ENCODE measurements at places on chromosomes 5 and 9. TPM values are rescaled to one million over a fixed set of nuclear protein-coding genes. Genes with fewer than 3 reads are reported as not detected.

- H3K27me3 ChIP-seq: peaks cover 2% of the 10 kb centered on the region
- H3K36me3 ChIP-seq: no peaks in the 10 kb centered on the region
- DNase-seq: no peak
- no peak overlapping the region for H3K27ac ChIP-seq
- no peaks in the 10 kb centered on the region for H3K4me1 ChIP-seq
Measured at GRCh38 chr9:72751541-72751940, 201.3 kb downstream of the ALDH1A1 start.

- H3K4me3 ChIP-seq: no peak overlapping the region
- H3K4me1 ChIP-seq: no peaks in the 10 kb centered on the region
- H3K36me3 ChIP-seq: peaks cover 8% of the 10 kb centered on the region
- no peak for DNase-seq
- H3K27ac ChIP-seq: no peak overlapping the region
- peaks cover 9% of the 10 kb centered on the region for H3K27me3 ChIP-seq
Measured at GRCh38 chr9:135667463-135668001, 4.4 kb downstream of the LCN9 start.

The HTR4 gene
- not detected for total RNA-seq

GRCh38 chr9:121529237-121529987 lies 29.8 kb upstream of the GGTA1 start:
- peaks cover 2% of the 10 kb centered on the region for H3K27me3 ChIP-seq
- no peaks in the 10 kb centered on the region for H3K36me3 ChIP-seq
- no peak overlapping the region for H3K4me3 ChIP-seq
- DNase-seq: no peak
- H3K27ac ChIP-seq: no peak overlapping the region
- H3K4me1 ChIP-seq: no peaks in the 10 kb centered on the region

The NTNG2 gene
- total RNA-seq: 0.38 TPM

DNA sequence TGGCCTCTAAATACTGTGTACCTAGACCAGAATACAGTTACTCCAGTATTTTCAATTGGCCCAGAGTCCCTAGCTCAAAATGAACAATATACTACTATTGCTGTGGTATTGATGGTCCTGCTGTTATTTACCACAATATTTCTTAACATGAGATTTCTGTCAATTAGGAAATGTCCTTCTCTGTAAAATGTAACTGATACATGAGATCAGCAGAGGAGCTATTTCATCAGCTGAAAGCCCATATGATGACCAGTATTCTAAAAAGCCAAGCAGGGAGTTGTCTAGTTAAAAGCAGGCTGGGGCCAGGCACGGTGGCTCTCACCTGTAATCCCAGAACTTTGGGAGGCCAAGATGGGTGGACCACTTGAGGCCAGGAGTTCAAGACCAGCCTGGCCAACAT lies 187.7 kb upstream of the PTGER4 start:
- no peaks in the 10 kb centered on the region for H3K4me1 ChIP-seq
- no peak overlapping the region for H3K27ac ChIP-seq
- H3K4me3 ChIP-seq: no peak overlapping the region

GRCh38 chr5:89343666-89344065 lies 460.7 kb upstream of the MEF2C start:
- H3K27me3 ChIP-seq: no peaks in the 10 kb centered on the region
- no peak overlapping the region for H3K27ac ChIP-seq
- H3K36me3 ChIP-seq: no peaks in the 10 kb centered on the region
- DNase-seq: no peak

The CDH10 gene
- 15.8 TPM for total RNA-seq

DNA sequence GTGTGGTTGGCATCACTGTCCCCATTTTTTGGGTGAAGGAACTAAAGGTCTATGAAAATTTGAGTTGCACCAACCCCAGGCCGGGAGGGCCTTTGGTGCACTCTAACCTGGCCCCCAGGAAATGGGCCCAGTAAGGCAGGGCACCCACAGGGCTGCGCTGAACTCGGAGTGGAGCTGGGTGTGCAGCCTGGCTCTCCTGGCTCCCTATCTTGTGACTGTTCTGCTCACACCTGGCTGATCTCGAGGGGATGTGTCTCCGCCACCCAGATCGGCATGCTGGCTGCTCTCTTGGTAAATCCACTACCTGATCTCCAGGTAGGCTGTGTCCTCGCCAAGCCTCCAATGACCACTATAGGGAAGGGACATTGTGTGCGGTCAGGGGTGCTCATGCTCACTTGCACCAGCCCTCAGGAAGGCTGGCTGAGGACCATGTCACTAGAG lies 259.8 kb downstream of the NSG2 start:
- no peaks in the 10 kb centered on the region for H3K4me1 ChIP-seq
- no peak for DNase-seq

- peaks cover 29% of the 10 kb centered on the region for H3K4me1 ChIP-seq
- H3K27ac ChIP-seq: peak within 1 kb of the TSS; percentile 91
- peaks cover 9% of the 10 kb centered on the region for H3K36me3 ChIP-seq
- H3K27me3 ChIP-seq: peaks cover 20% of the 10 kb centered on the region
- peak; percentile 99 for DNase-seq
- H3K4me3 ChIP-seq: peak within 1 kb of the TSS; percentile 99
Measured at GRCh38 chr5:116574367-116575325, at the start of gene SEMA6A. Gene SEMA6A (minus strand): TSS chr5:116574823. CDS start chr5:116504944, 69,879 bp downstream.

DNA sequence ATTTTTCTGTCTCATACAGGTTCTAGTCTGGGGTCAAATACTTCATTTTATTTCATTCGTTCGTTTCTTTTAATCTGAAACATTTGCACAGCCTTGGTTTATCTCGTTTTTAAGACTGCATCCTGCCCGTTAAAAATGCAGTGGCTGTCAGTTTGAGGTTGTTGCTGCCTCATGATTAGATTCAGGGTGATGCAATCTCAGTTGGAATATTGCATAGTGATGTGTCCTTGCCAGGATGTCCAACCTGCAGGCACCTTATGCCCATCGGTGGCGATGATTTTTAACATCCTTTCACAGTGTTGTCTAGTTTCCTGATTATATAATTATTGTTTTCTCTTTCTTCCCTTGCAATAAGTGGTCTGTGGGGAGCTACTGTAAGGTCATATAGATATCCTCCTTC lies 45.1 kb downstream of the SH3GL2 start:
- DNase-seq: no peak
- no peak overlapping the region for H3K4me3 ChIP-seq
- H3K4me1 ChIP-seq: peaks cover 12% of the 10 kb centered on the region
- peaks cover 4% of the 10 kb centered on the region for H3K27me3 ChIP-seq
- no peaks in the 10 kb centered on the region for H3K36me3 ChIP-seq
- H3K27ac ChIP-seq: no peak overlapping the region

DNA sequence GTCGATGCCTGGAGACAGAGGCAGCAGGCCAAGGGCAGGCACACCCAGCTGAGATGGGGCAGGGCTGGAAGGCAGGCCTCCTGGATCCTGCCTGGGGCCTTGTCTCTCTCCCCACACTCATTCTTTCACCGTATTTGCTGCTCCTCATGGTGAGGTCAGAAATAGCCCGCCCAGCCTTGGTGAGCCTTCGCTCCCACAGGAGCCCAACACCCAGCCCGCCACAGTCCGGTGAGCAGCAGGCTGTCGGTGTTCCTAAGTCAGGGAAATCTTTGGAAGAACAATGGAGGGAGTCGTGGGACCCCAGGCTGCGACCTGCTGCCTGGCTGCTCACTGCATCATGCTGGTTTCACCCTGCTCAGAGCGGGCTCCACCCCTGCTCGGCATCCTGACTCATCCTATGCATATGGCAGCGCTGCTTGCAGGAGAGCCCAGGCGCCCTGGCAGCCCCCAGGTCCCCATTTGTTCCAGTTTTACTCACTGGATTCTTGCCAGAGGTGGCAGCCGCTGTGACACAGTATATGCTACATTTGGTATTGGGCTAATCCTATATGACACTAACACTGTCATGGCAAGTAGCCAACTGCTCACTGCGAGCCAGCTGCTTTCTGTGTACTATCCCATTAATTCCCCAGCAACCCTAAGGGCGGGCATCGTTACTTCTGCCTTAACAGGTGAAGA lies 53.2 kb upstream of the NCS1 start:
- no peak overlapping the region for H3K27ac ChIP-seq
- peaks cover 4% of the 10 kb centered on the region for H3K27me3 ChIP-seq
- peaks cover 22% of the 10 kb centered on the region for H3K4me1 ChIP-seq
- no peak overlapping the region for H3K4me3 ChIP-seq
- no peak for DNase-seq

DNA sequence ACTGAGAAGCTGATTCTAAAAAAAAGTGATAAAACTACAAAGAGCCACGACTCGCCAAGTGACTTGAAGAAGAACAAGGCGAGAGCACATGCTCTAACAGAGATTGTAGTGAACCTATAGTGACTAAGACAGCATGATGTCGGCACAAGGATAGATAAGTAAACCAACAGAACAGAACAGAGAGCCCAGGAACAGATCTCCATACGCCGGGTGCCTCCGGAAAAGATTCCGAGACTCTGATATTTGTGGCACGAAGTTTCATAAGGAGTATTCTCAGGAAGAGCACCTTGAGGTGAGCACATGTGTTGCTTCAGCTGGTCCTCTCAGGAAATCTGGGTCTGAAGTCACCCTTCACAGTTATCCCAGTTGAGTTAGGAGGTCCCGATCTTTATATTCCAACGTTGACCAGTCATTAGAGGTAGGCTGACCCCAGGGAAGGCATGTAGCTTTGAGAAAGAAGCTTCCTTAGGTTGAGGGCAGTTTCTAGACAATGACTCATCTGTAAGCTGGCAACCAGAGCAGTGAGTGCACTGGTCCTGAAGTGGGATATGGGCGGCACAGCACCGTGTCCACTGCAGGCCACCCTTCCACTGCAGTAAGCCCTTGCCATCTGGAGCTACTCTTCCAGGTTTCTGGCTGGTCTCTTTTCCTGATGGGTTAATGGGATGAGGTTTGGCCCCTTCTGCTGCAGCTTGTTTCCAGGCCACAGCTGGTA lies 13.6 kb upstream of the CLK4 start:
- DNase-seq: no peak
- peaks cover 12% of the 10 kb centered on the region for H3K36me3 ChIP-seq

The SPINK5 gene
- total RNA-seq: 4.3 TPM

DNA sequence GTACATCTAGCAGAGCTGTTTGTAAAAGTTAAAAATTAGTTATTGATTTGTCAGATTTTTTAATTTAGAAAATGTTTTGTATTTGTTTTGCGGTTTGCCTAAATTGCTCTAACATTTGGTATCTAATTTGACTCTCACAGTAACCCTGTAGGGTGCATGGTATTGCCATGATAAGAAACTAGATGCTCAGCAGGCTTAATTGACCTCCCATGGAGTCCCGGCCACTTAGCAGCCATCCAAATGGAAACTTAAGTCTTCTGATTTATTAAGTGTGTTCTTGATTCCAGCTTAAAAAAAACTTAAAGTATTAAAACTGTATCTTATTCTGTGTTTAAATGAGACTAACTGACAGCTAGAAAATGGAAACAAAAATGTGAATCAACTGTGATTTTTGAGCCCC lies 54.5 kb downstream of the CAST start:
- no peaks in the 10 kb centered on the region for H3K27me3 ChIP-seq
- H3K27ac ChIP-seq: no peak overlapping the region
- H3K4me3 ChIP-seq: no peak overlapping the region
- no peak for DNase-seq

DNA sequence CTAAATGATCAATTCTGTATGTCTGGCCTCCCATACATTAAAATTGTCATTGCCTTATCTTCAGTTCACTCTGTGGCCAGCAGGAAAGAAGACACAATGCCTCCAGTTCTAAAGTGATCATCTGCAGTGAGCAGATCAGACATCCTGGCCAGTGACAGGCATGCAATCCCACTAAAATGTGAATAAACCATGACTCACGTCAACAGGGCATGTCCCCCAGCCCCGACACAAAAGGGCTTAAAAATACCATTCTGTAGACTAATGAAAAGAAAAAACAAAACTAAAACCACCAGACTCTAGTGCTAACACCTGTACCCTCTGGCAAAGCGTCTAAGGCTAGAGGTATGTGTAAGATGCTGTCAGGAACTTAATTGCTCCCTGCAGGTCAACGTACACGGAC lies 38.5 kb downstream of the DDX31 start:
- DNase-seq: no peak
- peaks cover 2% of the 10 kb centered on the region for H3K27me3 ChIP-seq
- H3K27ac ChIP-seq: no peak overlapping the region
- H3K36me3 ChIP-seq: peaks cover 31% of the 10 kb centered on the region
- H3K4me1 ChIP-seq: peaks cover 41% of the 10 kb centered on the region

The FAM81B gene
- 1.2 TPM for total RNA-seq

- DNase-seq: peak; percentile 19
- peaks cover 52% of the 10 kb centered on the region for H3K4me1 ChIP-seq
- H3K27me3 ChIP-seq: peaks cover 20% of the 10 kb centered on the region
- peaks cover 5% of the 10 kb centered on the region for H3K36me3 ChIP-seq
- peak overlapping the region; percentile 88 for H3K27ac ChIP-seq
Measured at GRCh38 chr9:35915681-35916294, 6.5 kb downstream of the SPAAR start.

The EIF4E1B gene
- total RNA-seq: 0.54 TPM

The RNF44 gene
- 103 TPM for total RNA-seq

GRCh38 chr5:9547122-9547947 lies 1.5 kb upstream of the SEMA5A start:
- DNase-seq: peak; percentile 10
- peaks cover 13% of the 10 kb centered on the region for H3K4me1 ChIP-seq
- peaks cover 8% of the 10 kb centered on the region for H3K27me3 ChIP-seq
- no peak overlapping the region for H3K27ac ChIP-seq

The ARSB gene
- total RNA-seq: 19.3 TPM

The WDR38 gene
- not detected for total RNA-seq

DNA sequence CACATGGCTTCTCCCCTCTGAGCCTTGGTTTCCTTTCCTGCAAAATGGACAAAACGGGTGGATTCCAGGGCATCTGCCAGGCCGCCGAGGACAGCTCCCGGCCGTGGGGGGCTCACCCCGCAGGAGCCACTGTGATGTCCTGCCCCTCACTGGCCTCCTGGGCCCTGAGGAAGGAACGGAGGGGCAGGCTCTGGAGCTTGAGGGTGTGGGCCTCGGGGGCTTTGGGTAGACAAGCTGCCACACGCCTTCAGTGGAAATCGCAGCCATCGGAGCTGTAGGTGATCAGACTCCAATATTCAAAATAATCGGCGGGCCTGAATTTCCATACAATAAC lies 32.2 kb upstream of the UBAC1 start:
- DNase-seq: no peak
- peaks cover 5% of the 10 kb centered on the region for H3K27me3 ChIP-seq
- peaks cover 8% of the 10 kb centered on the region for H3K4me1 ChIP-seq
- no peak overlapping the region for H3K27ac ChIP-seq
